Stimulated activated CD8-positive, alpha-beta memory T cell treated with anti-CD3 and anti-CD28 coated beads, Interleukin-7, amount 100 ng/mL, for 1 hour (primary cell): ENCODE measurements at places on chromosomes 3 and 15.

GRCh38 chr3:32888739-32889138 lies 62.7 kb upstream of the CCR4 start:
- no peak for DNase-seq

DNA sequence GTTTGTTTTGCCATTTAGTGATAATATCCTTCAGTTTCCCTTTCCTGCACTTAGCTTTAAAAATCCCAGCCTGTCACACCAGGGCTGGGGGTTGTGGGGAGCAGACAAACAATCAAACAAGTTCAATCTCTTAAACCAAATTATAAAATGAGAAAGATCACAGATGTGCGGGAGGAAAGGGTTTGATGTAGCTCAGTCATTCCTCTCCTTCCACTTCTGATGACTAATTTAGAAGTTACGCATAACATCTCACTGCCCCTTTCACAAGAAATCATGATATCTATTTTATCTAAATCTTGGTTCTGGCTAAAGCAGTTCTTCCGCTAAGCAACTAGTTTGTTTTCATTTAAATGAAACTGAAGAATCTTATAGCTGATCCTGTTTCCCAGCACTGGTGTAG lies 34.1 kb upstream of the ATG7 start:
- DNase-seq: no peak

DNA sequence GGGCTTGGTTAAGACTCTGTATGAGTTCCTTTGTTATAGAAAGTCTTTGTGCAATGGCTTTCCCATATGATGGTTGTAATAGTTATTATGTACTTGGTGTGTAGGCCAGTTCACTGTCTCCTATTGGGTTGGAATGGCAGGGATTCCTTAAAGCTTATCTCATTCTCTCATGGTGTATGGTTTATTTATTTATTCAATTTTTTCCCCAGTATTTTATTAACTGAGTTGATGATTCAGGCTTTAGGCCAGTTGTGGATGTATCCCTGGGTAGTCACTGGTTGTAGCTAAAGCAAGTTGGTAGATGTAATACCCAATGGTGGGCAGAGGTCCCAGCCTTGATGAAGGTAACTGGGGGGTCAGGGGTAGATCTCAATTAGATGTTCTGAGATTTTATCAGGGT lies 349.4 kb downstream of the DOCK3 start:
- DNase-seq: no peak

DNA sequence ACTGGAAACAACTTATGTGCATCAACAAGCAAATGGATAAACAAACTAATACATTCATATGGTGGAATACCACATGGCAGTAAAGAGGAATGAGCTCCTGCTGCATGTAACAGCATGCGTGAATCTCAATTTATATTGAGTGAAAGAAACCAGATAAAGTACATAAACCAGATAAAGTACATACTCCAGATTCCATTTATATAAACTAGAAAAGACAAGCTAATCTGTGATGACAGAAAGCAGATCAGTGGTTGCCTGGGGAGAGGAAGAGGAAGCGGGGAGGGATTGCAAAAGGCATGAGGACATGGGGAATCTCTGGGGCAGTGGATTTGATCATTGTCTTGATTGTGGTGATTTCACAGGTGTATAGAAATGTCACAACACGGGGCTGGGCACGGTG lies 34.2 kb downstream of the LIMD1 start:
- no peak for DNase-seq

DNA sequence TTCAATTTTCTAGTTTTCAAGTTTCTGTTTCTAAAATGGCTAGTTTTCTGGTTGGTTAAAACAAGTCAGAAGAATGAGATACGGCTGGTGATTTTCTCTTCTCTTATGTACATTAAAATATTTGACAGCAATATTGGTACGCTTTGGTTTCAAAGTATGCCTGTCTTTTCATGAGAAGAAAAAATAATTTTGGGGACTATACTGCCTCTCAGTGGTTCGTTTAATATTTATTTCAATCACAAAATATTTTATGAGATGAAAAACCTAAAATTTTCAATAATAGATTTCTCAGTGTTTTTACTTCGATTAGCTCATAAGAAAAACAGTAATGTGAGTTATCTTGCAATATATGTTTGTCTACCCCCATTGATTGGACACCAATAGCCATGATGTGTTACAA lies 72.8 kb upstream of the AADACL2 start:
- DNase-seq: no peak
